ENCODE measurements at places on chromosomes 1 and 21. TPM values are rescaled to one million over a fixed set of nuclear protein-coding genes. Genes with fewer than 3 reads are reported as not detected.
A peak's percentile ranks its signal among the peaks of the same experiment; 100 is the strongest.

DNA sequence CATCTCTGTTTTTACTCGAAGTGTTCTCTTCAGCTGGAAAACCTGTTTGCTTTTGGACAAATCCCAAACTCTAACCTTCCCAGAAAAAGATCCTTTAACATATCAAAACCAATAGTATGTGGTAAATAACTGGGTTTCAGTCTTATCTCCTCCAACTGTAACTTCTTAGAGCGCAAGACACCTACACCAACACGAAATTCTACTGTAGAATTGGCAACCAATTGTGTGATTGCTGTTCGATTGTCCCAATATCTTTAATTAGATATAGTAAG is 5.8 kb upstream of the MPZL1 start:
- no peak for ATAC-seq

GRCh38 chr1:197743578-197743977 is 31.7 kb downstream of the DENND1B start:
- ATAC-seq = no peak

DNA sequence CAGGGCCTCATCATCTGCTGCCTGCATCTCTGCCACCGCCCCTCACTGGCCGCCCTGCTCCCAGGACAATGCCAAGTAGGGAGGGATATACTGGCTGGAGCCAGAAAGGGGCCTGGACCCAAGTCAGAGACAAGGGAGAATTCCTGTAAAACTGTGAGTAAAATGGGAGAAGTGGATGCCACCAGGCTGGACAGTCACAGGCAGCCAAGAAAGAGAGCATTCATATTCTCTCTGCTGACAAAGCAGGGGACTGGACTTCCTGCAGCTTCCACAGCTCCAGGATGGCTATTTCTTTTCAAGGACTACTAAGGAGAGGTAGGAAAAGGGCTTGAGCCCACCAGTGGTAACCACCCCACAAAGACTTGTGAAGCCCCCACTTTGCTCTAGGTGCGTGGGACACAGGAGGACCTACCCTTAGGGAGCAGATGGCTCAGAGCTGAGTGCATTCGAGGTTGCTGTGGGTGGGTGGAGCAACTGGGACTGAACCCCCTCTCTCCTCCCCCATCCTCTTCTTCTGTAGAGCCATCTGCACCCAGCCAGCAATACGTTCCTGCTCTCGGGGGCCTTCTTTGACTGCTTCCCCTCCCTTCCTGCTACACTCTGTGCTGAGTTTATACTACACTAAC is 57.5 kb downstream of the GLIS1 start:
- no peak for ATAC-seq

GRCh38 chr1:34190692-34191091 is 14.0 kb downstream of the C1orf94 start:
- no peak for ATAC-seq

- ATAC-seq = no peak
Observed at GRCh38 chr1:205250699-205251098, 23.0 kb downstream of the TMCC2 start.

DNA sequence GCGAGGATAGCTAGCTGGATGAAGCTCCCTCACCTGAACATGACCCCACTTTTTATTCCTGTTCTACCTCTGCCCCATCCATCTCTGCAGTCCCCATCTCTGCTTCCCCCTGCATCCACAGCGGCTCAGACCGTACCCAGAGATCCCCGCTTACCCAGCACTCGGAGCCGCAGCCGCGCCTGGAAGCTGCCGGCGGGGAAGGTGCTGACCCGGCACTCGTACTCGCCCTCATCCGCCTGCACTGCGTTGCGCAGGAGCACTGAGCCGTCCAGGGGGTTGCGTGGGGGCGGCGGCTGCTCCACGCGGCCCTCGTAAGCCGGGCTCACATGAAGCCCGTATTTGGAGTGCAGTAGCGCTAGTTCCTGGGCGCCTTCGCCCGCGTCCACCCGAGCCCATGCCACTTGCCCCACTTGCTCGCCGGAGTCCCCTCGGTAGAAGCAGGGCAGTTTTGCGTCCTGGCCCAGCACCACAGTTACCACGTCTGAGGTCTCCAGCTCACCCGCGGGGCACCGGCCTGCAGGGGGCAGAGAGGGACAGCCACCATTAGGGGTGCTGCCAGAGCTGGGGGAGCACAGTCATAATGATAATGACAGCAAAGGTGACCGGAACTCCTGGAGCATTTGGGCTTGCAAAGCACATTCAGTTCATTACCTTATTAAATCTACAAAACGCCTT is 9.8 kb downstream of the NECTIN4 start:
- ATAC-seq = no peak

- ATAC-seq = peak; percentile 58
Observed at GRCh38 chr21:41500363-41500762, 7.6 kb downstream of the TMPRSS2 start.

DNA sequence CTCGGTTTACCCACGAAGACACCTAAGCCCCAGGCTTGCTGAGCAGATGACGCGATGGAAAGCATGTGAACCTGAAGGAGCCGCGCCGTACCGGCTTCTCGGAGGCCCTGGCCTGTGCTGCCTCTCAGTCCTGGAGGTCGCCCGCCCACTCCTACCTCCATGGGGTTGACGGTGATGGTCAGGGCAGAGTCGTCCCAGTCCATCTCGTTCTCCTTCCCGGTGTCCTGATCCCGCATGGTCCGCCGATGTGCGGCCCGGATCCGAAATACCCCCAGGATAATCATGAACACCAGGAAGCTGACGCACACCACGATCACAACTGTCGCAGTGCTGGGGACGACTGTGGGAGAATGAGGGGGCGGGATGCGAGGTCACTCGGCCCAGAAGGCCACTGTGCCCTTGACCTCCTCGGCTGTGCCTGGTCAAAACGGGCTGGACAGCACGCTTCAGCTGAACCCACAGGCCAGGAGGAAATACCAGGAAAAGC is 79.6 kb downstream of the PIK3CD start:
- ATAC-seq = no peak

DNA sequence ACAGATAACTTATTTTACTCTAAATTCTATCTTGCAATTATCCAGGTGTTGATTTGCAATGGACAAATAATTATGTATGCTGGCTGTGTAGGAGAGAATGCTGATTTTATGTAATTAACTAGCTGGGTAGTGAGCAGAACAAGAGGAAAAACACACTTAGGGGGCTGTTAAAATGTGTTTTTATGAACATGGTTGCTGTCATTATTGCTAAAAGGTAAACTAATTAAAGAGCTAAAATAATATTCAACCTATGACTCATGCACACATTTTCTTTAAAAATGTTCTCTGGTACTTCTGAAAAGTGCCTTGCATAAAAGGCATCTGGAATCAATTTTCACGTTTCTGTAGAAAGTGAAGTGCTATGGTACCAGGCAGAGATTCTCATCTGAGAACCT is 192.8 kb upstream of the C8B start:
- no peak for ATAC-seq

GRCh38 chr1:246459221-246459620 is 47.9 kb downstream of the SMYD3 start:
- no peak for ATAC-seq

Gene FAM151A
- total RNA-seq = not detected

Gene SMIM1
- 1.5 TPM for total RNA-seq

Gene ARHGEF11
- 13.2 TPM for total RNA-seq

Gene ANGPTL1
- total RNA-seq = 4.1 TPM

Gene SCAMP3
- total RNA-seq = 43.3 TPM

Gene SELL
- total RNA-seq = 1.0 TPM
